ENCODE measurements at places on chromosomes 11 and 22.

DNA sequence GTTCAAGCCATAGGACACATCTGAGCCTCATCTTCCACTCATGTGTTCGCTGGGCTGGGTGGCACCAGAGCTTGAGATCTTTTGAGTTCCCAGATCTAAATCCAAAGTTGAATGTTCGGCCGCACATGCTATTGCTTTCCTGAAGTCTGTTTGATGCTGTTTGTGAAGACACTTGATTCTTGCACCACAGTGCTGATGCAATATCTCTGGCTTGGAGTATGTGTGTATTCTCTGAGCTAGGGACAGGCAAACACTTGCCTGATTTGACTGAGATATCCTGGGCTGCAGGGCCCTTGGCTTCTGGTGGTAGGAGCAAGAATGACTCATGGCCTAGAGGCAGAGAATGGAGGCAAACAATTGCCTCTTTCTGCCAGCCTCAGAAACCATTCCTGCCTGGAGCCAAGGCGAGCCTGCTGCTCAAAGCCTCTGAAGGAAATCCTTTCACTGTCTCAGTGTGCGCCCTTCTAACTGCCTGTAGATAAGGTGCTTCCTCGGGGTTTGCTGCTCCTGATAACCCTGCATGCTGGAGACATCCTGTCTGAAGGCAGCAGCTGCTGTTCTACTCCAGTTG is 73.0 kb downstream of the CYB5R2 start:
- DNase-seq = no peak

GRCh38 chr11:74476536-74476935 is 9.2 kb upstream of the KCNE3 start:
- no peak for DNase-seq

DNA sequence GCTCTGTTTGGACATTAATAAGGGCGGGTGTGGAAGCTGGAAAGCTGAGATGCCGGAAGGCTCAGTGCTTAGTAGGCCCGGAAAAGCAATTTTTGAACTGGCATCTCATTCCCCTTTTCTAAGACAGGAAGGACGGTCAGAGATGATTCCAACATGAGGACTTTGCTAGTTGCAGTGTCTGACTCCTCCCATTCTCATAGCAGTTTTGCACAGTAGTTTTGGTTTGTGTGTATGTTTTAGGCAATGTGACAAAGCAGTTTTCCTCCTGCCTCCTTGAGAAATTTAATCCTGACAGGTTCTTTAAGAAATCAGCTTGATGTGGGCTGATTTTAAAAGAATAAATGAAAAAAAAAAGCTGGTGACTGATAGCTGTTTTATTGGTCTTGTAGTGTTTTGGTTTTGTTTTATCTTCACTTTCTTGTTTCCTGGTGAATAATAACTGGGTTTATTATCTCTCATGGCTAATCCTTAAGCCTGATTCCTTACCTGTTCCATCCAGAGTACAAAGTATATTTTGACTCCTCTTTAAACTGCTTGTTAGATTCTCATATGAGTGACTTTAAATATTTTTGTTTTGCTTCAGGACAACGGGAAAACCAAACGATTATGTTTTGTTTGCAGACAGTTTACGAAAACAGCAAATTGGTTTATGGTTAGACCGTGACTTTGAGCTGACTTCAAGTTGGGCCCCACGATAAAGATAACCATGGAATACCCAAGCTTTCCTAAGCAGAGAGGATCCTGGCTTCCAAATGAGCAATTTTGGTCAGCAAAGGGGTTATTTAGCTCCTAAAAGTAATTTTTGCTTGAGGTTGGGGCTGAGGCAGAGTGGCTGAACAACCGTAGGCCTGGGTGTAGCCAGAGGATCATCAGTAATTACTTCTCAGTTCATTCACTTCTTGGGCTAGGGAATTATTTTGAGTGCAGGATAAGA is 3.4 kb downstream of the PTPRJ start:
- DNase-seq = no peak

DNA sequence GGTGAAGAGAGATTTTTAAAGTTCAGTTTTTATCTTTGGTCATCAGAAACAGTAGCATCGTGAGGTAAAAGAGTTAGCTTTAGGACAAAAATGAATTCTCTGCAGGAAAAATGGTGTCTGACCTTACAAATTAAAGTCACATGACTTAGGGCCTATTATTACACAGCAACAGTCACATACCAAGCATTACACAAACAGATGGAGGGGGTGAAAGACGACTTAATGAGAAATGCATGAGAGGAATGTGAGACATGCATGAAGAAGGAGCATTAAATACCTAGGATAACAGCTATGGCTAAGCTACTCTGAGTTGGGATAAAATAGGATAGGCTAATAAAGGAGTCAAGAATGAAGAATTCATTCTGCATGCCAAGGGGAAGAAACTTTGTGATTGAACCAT is 77.5 kb downstream of the BLID start:
- no peak for DNase-seq

DNA sequence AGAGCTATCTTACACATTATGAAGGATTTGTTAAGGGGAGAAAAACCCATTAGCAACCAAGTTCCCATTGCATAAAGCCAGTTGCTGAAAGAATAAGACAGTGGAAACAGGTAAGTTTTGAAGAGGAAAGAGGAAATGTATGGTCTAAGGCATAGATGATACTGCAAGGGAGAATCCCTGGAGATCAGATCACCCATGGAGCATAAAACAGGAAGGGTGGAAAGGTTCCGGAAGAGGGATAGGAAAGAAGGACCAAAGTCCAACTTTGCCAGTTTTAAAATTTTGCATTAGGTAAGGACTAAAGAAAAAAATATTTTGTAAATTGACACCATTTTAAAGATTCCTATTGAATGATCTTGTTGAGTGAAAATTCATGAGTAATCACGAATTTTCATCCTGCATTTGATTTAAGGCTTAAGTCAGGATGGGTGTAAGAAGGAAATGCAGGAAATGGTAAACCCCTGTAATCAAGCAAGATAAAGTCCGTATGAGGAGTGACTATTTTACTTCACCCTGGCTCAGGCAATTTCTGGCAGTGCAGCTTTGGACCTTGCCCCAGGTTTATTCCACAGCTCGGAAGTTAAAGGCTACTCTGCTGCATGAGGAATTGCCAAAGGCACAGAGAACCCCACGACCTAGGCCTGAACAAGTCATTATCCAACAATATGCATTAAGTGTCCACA is 70.9 kb downstream of the CCDC34 start:
- no peak for DNase-seq

- no peak for DNase-seq
These were observed 359.3 kb downstream of the TBC1D22A start for GRCh38 chr22:47121791-47122190.

- DNase-seq = no peak
These were observed 13.9 kb downstream of the OTUB1 start for GRCh38 chr11:64000026-64000739.

DNA sequence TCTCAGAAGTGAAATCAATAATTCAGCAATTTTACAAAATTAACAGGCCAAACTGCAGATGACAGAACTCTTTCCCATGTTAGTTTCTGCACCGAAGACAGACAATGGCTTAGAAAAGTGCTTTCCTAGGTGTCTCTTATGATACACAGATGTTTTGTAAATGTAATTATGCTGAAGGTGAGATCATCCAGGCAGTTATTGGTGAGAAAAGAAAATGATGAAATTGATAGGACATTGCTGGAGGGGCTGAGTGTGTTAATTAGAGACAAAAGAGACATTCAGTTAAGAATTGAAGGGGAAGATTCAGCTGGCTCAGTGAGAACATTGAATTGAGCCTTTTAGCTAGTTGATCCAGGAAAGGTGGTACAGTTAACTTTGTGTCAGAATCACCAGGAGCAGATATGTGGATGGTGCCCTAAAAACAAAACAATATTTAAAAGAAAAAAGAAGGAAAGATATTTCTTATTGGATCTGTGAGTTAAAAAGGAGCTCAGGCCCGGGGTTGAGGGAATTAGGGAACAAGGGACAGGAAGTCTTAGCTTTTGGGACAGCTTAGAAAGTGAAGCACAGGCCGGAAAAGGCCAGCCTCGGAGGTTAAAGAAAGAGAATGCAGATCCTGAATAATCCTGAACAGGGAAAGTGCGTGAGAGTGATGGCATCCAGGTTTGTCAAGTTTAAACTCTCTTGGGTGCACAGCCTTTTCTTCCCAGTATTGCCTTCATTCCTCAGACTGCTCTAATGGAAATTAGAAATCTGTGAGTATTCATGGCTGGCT is 16.9 kb downstream of the ARHGAP42 start:
- DNase-seq = no peak

GRCh38 chr11:77397631-77398030 is 76.3 kb downstream of the PAK1 start:
- no peak for DNase-seq

GRCh38 chr11:103773059-103773458 is 263.4 kb upstream of the DDI1 start:
- DNase-seq = no peak

DNA sequence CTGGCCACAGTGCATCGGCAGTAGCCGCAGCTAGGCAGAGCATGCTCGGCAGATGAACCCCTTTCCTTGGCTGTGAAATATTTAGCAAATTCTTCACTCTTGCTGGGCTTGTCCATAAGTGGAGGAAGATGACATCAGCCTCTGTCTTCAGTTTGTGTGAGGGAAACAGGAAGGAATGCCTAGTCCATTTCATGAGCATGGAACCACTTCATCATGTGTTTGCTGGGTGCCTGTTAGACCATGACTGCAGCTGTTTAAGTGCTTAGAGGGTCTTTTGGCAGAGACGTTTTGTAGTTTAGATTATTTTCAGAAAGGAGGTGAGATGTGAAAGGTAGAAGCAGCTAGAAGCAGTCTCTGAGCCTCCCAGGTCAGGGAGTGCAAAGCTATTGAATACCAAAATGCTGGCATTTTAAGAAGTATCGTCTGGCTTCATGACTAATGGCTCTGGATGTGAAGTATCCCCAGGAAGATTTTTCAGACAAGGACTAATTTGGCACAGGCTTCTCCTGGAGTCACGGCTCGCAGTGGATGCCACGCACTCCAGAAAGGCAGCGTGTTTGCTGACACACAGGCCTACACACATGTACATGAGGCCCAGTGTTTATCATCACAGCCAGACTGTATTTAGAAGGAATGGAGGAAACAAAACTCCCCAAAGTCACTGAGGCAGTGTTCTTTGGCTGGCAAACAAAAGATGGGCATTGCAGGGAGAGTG is 43.1 kb upstream of the GRAMD1B start:
- DNase-seq = no peak

Measured in GOT3 (cell line).